T1000 (cell line): ENCODE measurements at places on chromosomes 13 and 19.

DNA sequence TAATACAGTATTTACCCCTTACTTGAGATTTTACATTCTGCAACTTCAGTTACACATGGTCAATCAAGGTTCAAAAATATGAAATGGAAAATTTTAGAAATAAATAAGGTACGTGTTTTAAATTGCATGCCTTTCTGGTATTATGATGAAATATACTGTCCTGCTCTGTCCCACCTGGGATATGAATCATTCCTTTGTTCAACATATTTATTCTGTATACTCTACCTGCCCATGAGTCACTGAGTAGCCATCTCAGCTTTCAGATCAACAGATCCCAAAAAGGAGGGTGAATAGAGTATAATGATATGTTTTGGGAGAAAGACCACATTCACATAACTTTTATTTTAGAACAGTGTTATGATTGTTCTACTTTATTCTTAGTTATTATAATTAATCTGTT is 37.8 kb downstream of the STOML3 start:
- no peak for DNase-seq

GRCh38 chr19:4196009-4196408 is 13.5 kb downstream of the ANKRD24 start:
- DNase-seq: no peak

- no peak for DNase-seq
Observed at GRCh38 chr19:5515737-5516136, 52.0 kb downstream of the TINCR start.

- DNase-seq: no peak
Observed at GRCh38 chr13:37479916-37480315, 118.7 kb downstream of the POSTN start.

DNA sequence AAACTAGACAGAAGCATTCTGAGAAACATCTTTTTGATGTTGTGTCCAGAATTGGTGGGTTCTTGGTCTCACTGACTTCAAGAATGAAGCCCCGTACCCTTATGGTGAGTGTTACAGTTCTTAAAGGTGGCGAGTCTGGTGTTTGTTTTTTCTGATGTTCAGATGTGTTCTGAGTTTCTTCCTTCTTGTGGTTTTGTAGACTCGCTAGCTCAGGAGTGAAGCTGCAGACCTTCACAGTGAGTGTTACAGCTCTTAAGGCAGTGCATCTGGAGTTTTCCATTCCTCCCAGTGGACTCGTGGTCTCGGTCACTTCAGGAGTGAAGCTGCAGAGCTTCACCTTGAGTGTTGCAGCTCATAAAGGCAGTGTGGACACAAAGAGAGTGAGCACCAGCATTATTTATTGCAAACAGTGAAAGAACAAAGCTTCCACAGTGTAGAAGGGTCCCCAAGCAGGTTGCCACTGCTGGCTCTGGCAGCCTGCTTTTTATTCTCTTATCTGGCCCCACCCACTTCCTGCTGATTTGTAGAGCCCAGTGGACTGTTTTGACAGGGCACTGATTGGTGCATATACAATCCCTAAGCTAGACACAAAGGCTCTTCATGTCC is 1820.8 kb downstream of the UQCRFS1 start:
- no peak for DNase-seq

- DNase-seq: no peak
Observed at GRCh38 chr19:39544226-39544903, 4.4 kb upstream of the EID2 start.

DNA sequence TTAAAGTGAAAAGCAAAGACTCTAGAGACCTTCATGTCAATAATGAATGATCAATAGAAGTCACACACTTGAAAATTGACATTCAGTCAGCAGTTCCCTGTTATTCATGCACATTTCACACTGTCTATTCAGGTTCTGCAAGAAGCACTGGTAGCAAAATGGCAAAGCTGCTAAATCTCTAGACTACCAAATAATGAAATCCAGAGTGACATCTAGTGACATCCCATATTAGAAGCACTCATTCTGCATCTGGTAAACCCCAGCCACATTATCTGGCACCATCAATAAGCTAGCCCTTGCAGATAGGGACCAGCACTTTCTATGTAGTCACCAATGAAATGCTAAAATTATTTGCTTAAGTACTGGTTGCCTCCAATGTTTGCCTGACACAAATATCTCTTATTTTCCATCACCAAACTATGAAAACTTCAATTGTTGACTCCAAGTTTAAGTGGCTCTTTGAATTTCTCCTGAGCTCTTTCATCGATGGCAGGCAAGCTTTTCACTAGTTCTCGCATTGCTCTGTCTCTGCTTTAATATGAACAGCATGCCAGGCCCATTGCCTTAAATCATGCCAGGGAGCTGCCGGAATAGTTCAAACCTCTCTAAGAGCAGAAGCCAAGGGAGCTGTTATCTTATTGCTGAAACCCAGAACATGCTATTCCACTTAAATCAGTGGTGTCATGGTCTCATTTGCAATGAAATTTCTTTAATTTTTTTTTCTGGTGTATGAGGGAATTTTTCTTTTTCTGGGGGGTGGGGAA is 409.9 kb downstream of the MZT1 start:
- DNase-seq: no peak

DNA sequence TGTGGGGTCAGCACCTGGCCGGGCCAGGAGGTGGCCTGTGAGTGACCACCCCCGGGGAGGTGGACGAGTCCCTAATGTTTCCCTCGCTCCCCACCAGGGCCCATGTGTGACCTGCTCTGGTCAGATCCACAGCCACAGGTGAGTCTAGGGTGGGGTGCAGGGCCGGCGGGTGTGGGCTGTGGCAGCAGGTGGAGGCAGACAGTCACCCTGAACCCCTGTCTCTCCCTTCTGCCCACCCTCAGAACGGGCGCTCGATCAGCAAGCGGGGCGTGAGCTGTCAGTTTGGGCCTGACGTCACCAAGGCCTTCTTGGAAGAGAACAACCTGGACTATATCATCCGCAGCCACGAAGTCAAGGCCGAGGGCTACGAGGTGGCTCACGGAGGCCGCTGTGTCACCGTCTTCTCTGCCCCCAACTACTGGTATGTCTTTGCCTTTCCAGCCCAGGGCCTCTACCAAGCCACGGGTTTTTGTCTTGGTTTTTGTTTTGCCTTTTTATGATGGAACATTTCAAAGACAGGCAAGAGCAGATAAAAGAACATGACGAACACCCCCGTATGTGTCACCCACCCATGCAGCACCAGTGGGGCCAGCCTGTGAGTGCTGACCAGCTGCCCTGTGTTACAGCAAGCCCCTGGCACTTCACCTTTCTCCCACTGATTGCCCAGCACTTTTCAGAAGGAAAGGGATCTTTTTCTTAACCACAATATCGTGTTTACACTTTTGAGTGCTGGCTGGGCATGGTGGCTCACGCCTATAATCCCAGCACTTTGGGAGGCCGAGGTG is 24.9 kb downstream of the CCDC8 start:
- DNase-seq: no peak
